ENCODE measurements at places on chromosomes 12 and 14. TPM values are rescaled to one million over a fixed set of nuclear protein-coding genes. Genes with fewer than 3 reads are reported as not detected.
A peak's percentile ranks its signal among the peaks of the same experiment; 100 is the strongest.

The OTOGL gene
- polyA plus RNA-seq, result 0.22 TPM

- DNase-seq, result no peak
These were observed 137.9 kb downstream of the AEBP2 start for GRCh38 chr12:19577281-19577530.

DNA sequence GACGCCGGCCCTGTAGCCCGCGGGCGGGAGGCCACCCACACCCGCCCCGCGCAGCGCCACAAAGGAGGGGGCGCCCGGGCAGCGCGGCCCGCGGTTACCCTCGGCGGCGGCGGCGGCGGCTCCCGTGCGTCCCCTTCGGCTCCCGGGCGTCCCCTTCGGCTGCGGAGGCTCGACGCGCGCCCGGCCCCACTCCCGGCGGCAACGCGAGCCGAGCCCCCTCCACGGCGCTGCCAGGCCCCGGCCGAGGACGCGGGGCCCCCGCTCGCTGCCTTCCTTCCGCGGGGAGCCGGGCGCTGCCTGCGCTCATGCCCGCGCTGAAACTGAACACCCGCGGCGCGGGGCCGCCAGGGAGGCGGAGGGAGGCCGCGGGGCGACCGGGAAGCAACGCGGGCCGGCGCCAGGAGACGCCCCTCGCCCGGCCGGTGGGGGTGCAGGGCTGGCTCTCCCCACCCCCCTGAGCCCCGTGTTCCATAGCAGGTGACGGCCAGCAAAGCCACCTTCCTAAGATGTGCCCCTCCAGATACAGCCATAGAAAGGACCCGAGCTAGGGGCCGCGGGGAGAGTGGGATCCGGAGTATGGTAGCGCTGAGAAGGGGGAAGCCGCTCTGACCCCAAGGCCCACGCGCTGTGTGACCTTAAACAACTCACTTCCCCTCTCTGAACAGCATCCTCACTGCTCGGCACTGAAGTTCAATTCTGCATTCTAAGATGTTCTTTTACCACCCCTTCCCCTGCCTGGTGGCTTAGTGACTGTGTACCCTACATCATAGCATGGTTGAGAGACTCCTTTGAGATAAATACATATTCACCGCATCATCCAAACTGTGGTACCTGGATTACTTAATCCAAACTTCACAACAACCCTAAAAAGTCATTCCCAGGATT is 42.8 kb downstream of the KDM2B start:
- peak; percentile 20 for DNase-seq

GRCh38 chr12:129169928-129170327 is 316.6 kb downstream of the GLT1D1 start:
- no peak for DNase-seq

The PLEKHH1 gene
- 110 TPM for polyA plus RNA-seq

The TMEM132D gene
- polyA plus RNA-seq, result 0.55 TPM

DNA sequence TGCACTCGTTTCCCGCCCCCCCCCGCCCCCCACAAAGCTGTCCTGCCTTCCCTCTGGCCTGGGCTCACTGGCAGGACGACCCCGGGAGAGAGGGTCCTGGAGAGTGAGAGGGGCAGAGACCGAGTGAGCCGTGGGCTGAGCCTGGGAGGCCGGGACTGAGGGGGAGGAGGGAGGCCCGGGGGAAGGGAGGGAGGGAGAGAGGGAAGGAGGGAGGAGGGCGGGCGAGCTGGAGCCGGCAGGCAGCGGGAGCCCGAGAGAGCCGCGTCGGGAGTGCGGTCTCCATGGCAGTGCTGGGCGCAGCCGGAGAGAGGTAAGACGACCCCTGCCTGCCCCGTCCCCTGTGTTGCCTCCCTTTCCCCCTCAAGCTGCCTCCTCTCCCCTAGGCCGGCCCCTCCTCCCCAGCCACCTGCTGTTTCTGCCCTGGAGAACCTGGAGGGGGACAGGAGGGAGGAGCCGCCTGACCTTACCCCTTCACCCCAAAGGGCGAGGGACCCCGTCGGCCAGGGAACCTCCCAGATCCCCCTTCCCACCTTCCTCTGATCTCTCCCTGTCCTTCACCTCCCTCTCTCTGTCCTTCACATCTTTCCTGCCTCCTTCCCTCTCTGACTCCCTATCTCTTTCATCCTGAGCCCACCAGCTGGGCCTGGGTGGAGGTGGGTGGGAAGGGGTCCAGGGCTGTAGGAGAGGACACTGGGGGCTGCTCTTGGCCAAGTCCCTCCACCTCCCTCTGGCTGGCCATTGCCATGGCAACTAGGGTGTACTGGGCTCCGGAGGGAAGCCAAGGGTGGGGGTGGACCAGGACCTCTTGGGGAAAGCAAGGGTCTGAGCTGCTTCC is at the start of gene GPR162:
Gene GPR162, plus strand, starts transcription at position 231 of the 835 bp plus-strand sequence. CDS start 2,078 bp downstream, outside the sequence.
- DNase-seq, result peak; percentile 60

DNA sequence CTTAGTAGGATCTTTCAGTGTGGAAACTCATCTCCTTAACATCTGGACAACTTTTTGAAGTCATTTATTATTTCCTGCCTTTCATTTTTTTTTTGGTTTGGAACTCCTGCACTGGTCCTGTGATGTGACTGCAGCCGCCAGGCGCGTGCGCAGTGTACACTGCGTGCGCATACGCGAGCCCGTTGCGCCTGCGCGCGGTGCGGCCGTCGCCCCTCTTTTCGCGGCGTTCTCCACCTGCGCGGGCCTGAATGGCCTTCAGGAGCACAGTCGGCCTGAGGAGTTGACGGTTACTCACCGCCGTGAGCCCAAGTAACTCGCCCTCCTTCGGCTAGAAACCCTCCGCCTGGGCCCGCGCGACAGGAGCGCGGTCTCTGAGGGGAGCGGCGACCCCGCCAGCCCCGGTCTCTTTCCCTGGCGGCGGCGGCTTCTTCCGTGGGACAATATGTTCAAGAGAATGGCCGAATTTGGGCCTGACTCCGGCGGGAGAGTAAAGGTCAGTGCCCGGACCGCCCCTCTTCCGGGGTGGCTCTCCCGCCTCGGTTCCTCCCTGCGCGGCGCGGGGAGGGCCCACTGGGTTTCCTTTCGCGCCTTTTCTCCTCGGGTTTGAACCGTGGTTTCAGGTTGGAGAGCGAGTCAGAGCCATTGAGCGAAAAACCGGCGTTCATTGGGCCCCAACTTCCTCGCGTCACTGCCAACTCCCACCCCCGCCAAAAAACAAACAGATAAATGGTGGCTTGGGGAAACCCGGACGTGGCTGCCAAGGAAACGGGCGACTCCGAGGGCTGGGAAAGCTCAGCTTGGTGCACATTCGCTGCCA is at the start of gene YEATS4:
Gene YEATS4, plus strand, starts transcription at position 213 of the 817 bp plus-strand sequence. Its CDS starts 230 bp downstream, at position 443.
- peak; percentile 95 for DNase-seq

DNA sequence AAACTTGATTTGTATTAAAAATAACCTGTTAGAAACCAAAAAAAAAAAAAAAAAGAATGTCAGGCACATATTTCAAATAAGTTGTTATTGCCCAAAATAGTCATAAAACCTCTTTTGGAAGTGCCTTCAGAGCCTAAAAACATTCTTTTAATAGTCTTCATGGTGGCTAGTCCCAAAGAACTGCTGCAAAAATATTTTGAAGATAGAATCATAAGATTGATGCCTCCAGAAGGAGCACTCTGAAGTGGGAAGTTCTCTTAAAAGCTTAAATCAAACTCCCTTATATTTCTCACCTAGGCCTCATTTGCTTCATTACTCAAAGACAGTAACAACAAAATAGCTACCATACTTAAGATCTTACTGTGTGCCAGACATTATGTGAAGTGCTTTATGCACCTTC is 27.2 kb upstream of the NT5DC3 start:
- DNase-seq, result no peak

The KRT71 gene
- polyA plus RNA-seq, result 0.04 TPM

The TOMM20L gene
- 0.24 TPM for polyA plus RNA-seq

The NDRG2 gene
- 76.5 TPM for polyA plus RNA-seq

GRCh38 chr14:94269156-94269555 is 23.9 kb downstream of the SERPINA10 start:
- DNase-seq, result no peak

The ARMH4 gene
- polyA plus RNA-seq, result 3.8 TPM

GRCh38 chr14:64303471-64303917 is 9.3 kb upstream of the ESR2 start:
- DNase-seq, result peak; percentile 8

DNA sequence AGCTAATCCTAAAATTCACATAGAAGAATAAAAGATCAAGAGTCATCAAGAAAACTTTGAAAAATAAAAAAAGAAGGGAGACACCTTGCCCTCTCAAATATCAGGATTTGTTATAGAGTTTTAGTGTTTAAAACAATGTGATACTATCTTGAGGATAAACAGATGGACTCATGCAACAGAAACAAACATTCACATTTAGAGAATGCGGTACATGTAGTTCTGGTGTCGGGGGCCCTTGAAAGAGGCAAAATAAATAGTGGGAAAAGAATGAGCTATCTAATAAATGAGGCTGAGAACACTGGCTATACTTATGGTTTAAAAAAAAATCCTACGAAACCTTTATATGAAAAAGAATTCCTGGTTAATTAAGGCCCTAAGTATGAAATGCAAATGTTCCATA is 127.7 kb downstream of the LLPH start:
- DNase-seq, result no peak

GRCh38 chr14:101196051-101196712 is 292.7 kb upstream of the RTL1 start:
- no peak for DNase-seq

DNA sequence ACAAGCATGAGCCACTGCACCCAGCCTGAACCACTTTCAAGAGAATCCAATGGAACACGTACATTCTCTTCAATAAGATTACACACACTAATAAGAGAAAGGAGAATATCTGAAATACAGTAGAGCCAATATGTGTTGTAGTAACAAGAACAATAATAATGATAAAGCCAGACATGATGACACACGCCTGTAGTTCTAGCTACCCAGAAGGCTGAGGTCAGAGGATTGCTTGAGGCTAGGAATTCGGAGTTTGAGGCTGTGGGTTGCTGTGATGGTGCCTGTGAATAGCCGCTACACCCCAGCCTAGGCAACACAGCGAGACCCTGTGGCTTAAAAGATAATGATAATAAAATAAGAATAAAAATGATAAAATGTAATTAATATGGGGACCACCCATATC is 15.6 kb downstream of the APOBEC1 start:
- no peak for DNase-seq

The KRT73 gene
- polyA plus RNA-seq, result 0.97 TPM

- DNase-seq, result no peak
These were observed 34.1 kb upstream of the FZD10 start for GRCh38 chr12:130127912-130128789.

DNA sequence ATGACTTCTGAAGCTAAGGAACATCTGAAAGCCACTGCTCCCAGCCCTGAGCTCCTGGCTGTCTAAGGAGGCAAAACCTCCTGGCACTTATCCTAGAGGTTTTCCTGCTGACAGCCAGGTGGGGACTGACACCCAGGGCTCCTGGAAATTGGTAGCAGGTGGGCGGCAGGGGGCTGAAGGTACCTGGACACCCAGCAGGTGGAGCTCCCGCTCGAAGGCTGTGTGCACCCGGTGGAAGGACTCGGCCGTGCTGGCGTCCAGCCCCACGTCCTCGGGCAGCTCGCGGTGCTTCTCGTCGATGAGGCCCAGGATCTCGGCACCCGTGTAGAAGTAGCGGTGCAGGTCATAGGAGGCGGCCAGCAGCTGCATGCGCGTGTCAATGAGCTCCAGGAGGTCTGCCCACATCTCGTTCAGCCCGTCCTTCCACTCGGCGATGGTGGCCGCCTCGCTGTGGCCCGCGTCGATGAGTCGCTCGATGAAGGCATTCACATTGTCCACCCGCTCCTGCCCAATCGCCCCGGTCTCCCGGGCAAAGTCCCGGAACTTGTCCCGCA is 68.2 kb downstream of the PLEKHG3 start:
- no peak for DNase-seq

- DNase-seq, result no peak
These were observed 193.0 kb downstream of the C12orf50 start for GRCh38 chr12:87836190-87836589.

DNA sequence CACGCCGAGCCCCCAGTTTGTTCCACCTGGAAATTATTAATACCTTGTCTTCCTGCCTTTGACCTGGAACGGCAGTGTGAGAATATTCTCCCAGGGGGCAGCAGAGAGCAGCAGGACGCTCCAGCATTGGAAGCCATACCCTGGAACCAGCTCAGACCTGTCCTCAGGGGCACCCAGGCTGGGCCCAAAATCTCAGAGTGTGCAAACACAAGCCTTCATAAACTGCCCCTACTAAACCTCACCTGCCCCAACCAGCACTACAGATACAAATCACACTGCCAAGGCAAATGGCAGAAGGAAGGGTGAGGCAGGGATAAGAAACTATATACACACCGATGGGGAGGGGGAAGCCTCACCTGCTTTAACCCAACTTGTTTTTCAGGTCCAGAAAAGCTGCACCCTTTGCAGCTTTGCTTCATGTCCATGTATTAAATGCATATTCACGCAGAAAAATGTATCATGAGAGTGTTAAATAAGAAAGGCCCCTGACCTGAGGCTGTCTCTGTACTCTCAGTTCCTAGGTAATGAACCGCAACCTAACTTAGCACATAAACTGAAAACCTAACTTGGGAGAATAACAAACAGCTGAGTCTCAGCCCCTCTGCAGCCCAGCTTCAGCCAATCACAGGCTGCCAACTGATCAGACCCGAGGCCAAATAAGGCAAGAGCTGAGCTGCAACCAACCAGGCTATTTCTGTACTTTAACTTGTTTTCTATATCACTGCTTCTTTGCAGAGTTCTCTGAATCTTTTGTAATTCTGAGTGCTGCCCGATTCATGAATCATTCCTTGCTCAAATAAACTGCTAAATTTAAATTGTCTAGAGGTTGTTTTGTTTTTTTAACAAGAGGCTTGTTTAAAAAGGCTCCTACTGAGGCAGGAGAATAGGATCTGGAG is 130.1 kb downstream of the SPTSSA start:
- DNase-seq, result peak; percentile 36

- DNase-seq, result no peak
These were observed 105.2 kb downstream of the MED13L start for GRCh38 chr12:116172224-116172849.

DNA sequence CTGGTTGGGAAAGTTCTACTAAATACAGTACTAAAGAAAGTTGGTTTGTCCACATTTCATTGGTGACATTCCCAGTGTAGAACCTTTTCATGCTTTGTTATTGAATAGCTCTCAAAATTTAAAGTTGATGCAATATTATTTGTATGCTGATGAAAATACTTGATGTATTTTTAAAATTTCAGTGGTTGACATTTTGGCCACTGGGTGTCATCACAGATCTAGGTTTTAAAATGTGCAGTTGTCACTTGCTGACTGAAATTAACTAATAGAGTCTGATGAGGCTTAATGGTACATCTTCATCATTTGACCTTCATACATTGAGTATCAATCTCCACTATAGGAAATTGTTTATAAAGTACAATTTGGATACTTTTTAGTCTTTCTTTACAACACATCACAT is 37.1 kb downstream of the CMAS start:
- DNase-seq, result no peak

GRCh38 chr12:98137278-98137677 is 378.1 kb upstream of the TMPO start:
- DNase-seq, result no peak

- no peak for DNase-seq
These were observed 228.4 kb upstream of the FLRT2 start for GRCh38 chr14:85301506-85301905.

The DUSP16 gene
- 51.7 TPM for polyA plus RNA-seq

GRCh38 chr14:104792101-104792884 is 3.3 kb downstream of the AKT1 start:
- DNase-seq, result no peak

DNA sequence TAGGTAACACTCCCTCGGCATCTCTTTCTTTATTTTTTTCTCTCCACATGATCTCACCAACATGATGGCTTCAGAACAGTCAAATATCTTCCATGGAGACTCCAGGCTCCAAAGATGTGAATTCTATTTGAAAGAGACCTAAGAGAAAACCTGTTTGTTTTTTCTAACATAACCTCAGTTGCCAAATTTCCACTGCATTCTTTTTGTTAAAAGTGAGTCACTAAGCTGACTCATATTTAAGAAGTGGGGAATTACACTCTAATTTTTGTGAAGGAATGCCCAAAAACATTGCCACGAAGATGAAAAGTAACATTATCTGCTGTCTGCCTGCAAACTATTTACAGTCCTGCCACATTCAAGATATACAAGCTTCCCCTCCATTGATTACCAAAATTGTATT is 1337.6 kb downstream of the LRFN5 start:
- DNase-seq, result no peak
